ENCODE measurements at places on chromosomes 12 and 14. TPM values are rescaled to one million over a fixed set of nuclear protein-coding genes. Genes with fewer than 3 reads are reported as not detected.

- peak; percentile 18 for DNase-seq
- H3K27me3 ChIP-seq, result no peaks in the 10 kb centered on the region
- no peak overlapping the region for H3K4me3 ChIP-seq
- H3K4me1 ChIP-seq, result peaks cover 56% of the 10 kb centered on the region
- no peak overlapping the region for H3K27ac ChIP-seq
- H3K36me3 ChIP-seq, result no peaks in the 10 kb centered on the region
These were observed 66.6 kb downstream of the CLMN start for GRCh38 chr14:95253039-95253630.

- no peak for DNase-seq
- no peak overlapping the region for H3K4me3 ChIP-seq
- H3K36me3 ChIP-seq, result no peaks in the 10 kb centered on the region
- H3K27ac ChIP-seq, result no peak overlapping the region
These were observed 198.0 kb downstream of the ADGRD1 start for GRCh38 chr12:131151558-131152345.

DNA sequence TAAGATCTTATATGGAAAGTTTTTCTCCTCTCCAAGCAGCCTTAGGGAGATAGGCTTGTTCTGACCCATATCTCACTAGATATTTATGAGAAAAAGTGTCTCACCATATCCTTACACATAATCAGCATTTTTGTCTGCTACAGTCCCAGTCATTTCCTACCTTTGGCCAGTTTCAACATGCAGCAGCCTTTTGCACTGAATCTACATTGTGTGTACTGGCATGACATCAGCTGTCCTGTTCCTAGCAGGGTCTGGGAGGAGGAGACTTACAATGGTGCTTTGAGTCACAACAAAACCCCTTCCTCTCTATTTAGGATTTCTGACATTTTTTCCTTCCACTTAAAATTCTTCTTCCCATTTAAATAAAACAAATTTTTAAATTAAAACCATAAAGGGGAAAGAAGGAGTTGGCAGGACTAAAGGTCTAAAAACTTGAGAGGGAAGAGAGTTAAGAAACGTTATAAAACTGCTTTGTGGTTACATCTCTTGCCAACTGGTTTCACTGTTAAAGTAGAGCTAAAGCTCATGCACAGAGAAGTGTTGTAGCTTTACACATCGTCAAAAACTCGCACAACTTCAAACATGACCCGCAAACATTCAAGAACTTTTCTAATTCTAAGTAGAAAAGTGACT, 53.3 kb upstream of the CERS5 start:
- peaks cover 3% of the 10 kb centered on the region for H3K36me3 ChIP-seq
- peaks cover 4% of the 10 kb centered on the region for H3K4me1 ChIP-seq
- H3K27ac ChIP-seq, result peak overlapping the region; percentile 77

- DNase-seq, result no peak
- no peak overlapping the region for H3K27ac ChIP-seq
- peak overlapping the region; percentile 6 for H3K4me3 ChIP-seq
- H3K4me1 ChIP-seq, result no peaks in the 10 kb centered on the region
- H3K27me3 ChIP-seq, result no peaks in the 10 kb centered on the region
These were observed 38.7 kb upstream of the NOVA1 start for GRCh38 chr14:26636561-26636960.

DNA sequence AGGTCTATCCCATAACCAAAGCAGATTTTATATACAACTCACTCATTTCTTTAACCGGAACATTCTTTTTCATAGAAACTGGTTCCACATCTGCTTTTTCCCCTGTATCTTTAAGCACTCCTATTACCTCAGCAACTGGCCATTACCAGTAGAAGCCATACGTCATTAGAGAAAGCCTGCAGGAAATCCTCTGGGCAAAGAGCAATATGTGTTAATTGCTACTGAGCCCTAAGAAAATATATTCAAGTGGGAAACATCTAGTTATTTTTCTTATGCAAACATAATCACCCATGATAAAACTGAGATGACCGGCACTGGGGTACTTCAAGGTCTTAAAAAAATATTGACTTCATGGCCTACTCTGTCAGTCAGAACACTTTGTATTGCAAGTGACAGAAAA, 28.2 kb upstream of the CPSF6 start:
- no peak for DNase-seq
- no peak overlapping the region for H3K4me3 ChIP-seq
- H3K4me1 ChIP-seq, result no peaks in the 10 kb centered on the region
- no peak overlapping the region for H3K27ac ChIP-seq

- no peaks in the 10 kb centered on the region for H3K36me3 ChIP-seq
- H3K27me3 ChIP-seq, result no peaks in the 10 kb centered on the region
- H3K27ac ChIP-seq, result no peak overlapping the region
- no peak for DNase-seq
- no peaks in the 10 kb centered on the region for H3K4me1 ChIP-seq
- H3K4me3 ChIP-seq, result no peak overlapping the region
These were observed 123.0 kb downstream of the ESRRB start for GRCh38 chr14:76498976-76499375.

- no peak overlapping the region for H3K27ac ChIP-seq
- H3K27me3 ChIP-seq, result no peaks in the 10 kb centered on the region
- DNase-seq, result no peak
These were observed 49.4 kb downstream of the LRRC9 start for GRCh38 chr14:59969319-59969718.

DNA sequence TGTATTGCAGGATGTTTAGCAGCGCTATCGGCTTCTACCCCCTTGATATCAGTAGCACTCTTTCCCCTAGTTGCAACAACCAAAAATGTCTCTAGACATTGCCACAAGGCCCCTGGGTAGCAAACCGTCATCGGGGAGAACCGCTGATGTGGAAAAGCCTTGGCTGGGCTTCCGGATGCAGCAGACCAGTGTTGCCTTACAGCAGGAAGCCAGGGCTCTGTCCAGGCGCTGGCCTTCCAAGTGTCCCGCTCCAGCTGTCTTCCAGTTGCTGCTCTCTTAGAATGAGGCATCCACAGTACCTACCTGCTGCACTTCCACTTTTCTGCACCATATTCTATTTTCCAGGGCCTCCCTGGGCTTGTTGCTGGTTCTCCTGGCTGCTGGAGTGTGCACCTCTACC, 22.6 kb upstream of the SLC10A1 start:
- H3K4me3 ChIP-seq, result no peak overlapping the region
- no peak overlapping the region for H3K27ac ChIP-seq
- no peaks in the 10 kb centered on the region for H3K27me3 ChIP-seq
- no peaks in the 10 kb centered on the region for H3K4me1 ChIP-seq
- DNase-seq, result no peak
- no peaks in the 10 kb centered on the region for H3K36me3 ChIP-seq

DNA sequence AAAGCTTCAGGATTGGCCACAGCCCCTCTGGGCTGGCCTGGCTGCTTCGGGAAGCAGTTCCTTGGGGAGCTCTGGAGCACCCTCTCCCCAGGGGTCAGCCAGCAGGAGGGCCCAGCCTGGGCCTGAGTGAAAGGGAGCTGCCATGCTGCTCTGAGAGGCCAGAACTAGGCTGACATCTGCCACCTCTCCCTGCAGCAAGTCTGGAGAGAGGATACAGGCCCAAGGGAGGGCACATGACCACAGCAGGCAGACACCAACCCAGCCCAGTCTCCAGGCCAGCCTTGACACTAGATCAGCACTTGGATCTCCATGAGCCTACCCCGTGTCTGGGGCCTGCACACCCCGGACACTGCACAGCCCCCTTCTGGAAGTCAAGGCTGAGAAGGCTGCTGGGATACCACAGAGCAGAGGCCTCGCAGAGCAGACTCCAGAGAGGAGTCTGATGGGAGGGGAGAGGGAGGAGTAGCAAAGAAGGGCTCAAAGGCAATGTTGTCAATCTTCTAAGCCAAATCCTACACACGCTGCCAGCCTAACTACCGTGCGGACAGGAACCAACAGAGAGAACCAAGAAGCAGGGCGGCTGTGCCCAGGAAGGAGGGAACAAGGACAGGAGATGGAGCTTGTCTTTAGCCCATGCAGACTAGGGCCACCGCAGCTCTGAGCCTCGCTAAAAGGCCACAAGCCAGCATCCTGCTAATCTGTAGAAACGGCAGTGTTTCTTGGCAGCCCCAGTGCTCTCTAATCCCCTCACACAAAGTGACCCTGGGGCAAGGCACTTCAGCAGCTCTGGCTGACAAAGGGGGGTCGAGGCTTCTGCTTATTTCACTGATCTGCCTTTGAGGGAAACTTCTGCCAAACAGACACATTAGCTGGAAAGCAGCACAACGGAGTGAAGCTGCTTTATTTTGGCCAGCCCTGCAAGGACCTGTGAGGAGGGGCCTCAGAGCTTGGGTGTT, 12.9 kb downstream of the COL2A1 start:
- H3K4me1 ChIP-seq, result no peaks in the 10 kb centered on the region
- H3K27ac ChIP-seq, result no peak overlapping the region
- no peaks in the 10 kb centered on the region for H3K36me3 ChIP-seq
- no peaks in the 10 kb centered on the region for H3K27me3 ChIP-seq
- H3K4me3 ChIP-seq, result no peak overlapping the region

GRCh38 chr14:101626331-101626730, 65.0 kb downstream of the DIO3 start:
- no peaks in the 10 kb centered on the region for H3K36me3 ChIP-seq
- no peaks in the 10 kb centered on the region for H3K4me1 ChIP-seq
- no peak for DNase-seq

GRCh38 chr12:3553221-3553620, 62.2 kb downstream of the PRMT8 start:
- H3K4me1 ChIP-seq, result no peaks in the 10 kb centered on the region
- H3K27me3 ChIP-seq, result no peaks in the 10 kb centered on the region
- no peak for DNase-seq
- H3K27ac ChIP-seq, result no peak overlapping the region

DNA sequence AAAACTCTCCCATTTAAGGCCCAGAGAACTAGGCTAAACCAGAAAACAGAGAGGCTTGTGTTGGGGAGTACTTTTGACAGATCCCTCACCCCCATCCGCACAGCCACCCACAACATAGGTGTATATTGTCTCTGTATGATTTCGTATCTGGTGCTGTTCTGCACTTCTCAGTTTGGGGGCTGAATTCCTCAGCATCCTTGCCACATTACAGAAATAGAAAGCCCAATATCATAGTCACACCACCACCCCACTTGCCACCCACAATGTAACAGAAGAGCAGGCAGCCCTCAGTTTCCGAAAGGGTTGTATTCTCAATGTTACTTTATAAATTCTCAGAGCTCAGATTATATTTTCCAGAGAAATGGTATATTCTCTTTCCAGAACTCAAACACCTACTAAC, 950.9 kb downstream of the DIO2 start:
- no peak for DNase-seq
- no peaks in the 10 kb centered on the region for H3K36me3 ChIP-seq
- H3K4me3 ChIP-seq, result no peak overlapping the region
- H3K4me1 ChIP-seq, result no peaks in the 10 kb centered on the region
- H3K27me3 ChIP-seq, result no peaks in the 10 kb centered on the region

DNA sequence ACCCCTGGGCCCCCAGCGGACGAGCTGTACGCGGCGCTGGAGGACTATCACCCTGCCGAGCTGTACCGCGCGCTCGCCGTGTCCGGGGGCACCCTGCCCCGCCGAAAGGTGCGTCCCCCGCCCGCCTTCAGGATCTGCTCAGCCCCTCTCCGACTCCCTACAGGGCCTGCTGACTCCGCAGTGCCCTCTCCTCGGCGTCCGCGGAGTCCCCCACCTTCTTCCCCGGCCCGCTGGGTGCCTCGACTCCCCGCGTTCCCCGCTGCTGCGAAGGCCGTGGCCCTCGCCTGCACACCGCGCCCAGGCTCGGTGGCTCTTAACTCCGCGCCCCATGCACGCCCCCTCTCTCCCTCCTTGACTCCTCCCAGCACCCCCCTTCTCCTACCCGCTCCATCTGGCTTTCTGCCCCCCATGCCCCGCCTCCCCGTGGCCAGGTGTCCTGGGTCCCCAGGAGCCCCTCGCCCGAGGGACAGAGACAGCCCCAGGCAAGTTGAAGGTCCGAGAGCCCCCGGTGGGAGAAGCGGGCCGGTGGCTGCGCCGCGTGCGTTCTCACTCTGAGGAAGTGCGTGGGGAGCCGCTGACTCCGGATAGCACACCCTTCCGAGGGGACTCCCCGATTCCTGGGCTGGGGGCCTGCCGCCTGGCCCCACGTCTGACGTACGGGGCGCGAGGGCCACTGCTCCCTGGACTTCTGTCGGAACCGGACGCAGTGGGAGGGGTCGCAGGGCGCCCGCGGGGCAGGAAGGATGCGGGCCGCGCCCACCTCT, 594 bp downstream of the TAMALIN start:
- DNase-seq, result no peak
- peak overlapping the region; percentile 79 for H3K27ac ChIP-seq

GRCh38 chr14:26626256-26626655, 28.4 kb upstream of the NOVA1 start:
- H3K4me1 ChIP-seq, result no peaks in the 10 kb centered on the region
- no peak overlapping the region for H3K27ac ChIP-seq
- no peak overlapping the region for H3K4me3 ChIP-seq
- no peaks in the 10 kb centered on the region for H3K27me3 ChIP-seq
- no peaks in the 10 kb centered on the region for H3K36me3 ChIP-seq

DNA sequence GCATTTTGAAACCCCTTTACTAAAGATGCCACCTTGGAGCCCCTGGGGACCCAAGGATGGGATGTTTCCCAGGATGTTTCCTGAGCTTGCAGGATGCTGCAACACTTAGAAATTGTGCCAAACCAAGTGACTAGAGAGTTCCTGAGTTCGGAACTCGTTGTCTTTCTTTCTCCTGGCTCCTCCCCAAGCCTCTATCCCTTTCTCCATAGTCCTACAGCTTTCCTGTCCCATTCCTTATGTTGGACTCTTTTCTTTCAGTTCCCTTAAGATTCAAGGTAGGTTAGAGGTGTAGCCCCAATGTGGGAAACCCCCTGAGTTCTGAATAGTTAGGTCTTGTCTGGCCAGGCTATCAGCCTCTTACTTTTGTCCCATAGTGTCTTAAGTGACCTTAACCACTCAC, 1.4 kb upstream of the KIF5A start:
- no peak for DNase-seq
- H3K4me1 ChIP-seq, result peaks cover 14% of the 10 kb centered on the region
- H3K36me3 ChIP-seq, result no peaks in the 10 kb centered on the region
- peaks cover 14% of the 10 kb centered on the region for H3K27me3 ChIP-seq
- no peak overlapping the region for H3K27ac ChIP-seq
- no peak overlapping the region for H3K4me3 ChIP-seq

Gene PRKCH
- 47.0 TPM for total RNA-seq

Gene RERG
- total RNA-seq, result 44.7 TPM

Gene CAPS2
- 14.1 TPM for total RNA-seq

Gene ATXN3
- total RNA-seq, result 33.6 TPM

Gene STYK1
- total RNA-seq, result 1.6 TPM

Gene ZDHHC22
- not detected for total RNA-seq

Gene GDF3
- 0.66 TPM for total RNA-seq

Gene ESPL1
- total RNA-seq, result 1.5 TPM

Data from kidney (tissue), 22 donors.